ENCODE measurements at places on chromosomes 11 and 22.

- no peak for DNase-seq
Observed at GRCh38 chr22:32020117-32020516, 22.9 kb upstream of the SLC5A1 start.

GRCh38 chr11:77379253-77379652 lies 77.8 kb upstream of the GDPD4 start:
- DNase-seq, result no peak

DNA sequence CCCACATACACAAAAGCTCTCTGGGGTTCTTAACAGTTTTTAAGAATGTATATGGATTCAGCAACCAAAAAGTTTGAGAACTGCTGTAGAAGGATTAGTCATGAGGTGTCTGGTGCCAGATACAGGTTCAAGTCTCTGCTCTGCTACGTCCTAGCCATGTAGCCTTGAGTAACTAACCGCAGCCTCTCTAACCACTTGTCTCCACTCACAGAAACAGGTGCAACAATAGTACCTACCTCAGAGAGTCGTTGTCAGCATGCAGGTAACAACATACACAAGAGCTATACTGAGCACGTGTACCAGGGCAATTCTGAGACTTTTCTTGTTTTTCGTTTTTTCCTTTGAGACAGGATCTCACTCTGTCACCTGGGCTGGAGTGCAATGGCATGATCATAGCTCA lies 26.9 kb downstream of the CBX7 start:
- no peak for DNase-seq

GRCh38 chr22:45836418-45837169 lies 140.4 kb downstream of the WNT7B start:
- DNase-seq, result no peak

- no peak for DNase-seq
Observed at GRCh38 chr22:26618455-26618854, 628 bp upstream of the CRYBB1 start.

GRCh38 chr11:4071914-4072313 lies 22.7 kb upstream of the RRM1 start:
- DNase-seq, result no peak

GRCh38 chr11:1033016-1033798 lies 3.3 kb downstream of the MUC6 start:
- DNase-seq, result no peak

- no peak for DNase-seq
Observed at GRCh38 chr11:58061813-58062212, 31.1 kb downstream of the OR6Q1 start.

- DNase-seq, result no peak
Observed at GRCh38 chr11:793556-793955, 3.7 kb upstream of the CEND1 start.

- DNase-seq, result no peak
Observed at GRCh38 chr22:44403166-44403565, 90.4 kb upstream of the SHISAL1 start.

DNA sequence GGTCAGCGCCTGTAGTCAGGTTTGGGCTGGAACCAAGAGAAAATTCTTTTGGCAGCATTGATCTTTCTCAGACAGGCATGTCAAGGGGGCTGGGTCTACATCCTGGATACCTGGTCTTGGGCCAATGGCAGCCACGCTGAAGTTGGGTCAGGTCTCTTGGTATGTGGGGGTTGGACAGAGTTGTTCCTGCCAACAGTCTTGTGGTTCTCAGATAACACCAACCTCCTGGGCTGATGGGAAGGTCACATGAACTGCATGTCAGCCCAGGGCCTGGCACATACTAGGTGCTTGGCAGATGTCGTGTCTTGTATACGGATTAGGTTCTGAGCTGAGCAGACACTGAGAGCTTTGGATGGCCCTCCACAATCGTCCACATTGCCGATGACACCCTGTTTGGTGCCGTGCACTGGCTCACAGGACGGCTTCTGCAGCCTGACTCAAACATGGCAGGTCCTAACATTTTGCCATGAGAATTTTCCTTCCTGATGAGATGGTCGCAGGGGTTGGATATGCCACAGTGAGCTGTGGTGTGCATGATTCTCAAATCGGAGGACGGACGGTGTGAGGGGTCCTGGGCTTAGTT lies 42.0 kb downstream of the FBLN1 start:
- no peak for DNase-seq

DNA sequence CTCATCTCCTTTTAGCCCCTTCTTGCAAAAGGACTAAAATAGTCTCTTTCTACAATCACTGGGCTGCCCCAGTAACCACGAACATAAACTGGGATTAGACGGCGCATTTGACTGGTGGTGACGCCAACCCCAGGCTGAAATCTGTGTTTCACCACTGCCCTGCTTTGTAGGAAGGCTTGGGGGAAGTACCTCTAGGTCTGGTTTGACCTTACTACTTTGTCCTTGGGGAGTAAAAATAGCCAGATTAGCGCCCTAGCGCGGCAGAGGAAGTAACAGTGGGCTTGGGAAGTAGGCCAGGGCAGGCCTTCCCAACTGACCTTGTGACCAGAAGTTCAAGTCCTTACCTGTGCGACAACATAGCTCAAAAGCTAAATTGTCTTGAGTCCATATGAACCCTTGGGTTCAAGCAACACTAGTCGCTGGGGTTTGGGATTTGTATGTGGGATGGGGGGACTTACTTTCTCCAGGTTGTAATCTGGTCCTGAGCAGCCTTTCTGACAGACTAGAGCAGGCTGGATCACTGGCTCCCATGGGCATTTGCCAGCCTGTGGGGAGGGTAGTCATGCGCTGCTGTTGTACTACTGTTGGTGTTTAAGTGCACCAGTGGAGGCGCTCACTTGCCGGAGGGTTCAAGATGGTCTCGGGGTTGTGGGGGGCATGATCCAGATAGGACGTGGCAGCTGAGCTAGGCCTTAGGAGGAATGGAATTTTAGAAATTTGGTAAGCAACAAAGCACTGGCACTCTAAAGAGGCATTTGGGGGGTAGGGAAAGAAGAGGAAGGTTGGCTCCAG lies 953 bp upstream of the PACS1 start:
- peak; percentile 66 for DNase-seq

DNA sequence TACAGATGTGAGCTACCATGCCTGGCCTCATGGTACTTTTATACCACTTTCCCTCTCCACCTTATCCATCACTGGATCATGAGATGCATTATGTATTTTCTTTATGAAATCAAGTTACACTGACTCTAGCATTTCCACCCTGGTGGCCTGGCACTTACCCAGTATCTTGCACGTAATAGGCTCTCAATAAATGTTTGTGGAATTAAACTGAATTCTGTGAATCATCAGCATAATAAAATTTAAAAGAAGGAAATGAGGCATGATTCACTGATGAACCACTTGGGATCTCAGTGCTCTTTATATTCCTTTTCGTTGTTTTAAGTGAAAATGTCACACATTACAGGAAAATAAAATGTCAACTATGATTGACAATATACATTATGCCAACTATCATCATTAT lies 25.1 kb downstream of the ADM start:
- DNase-seq, result no peak

GRCh38 chr22:24532075-24532474 lies 22.9 kb downstream of the GUCD1 start:
- DNase-seq, result no peak

- no peak for DNase-seq
Observed at GRCh38 chr22:27416511-27417420, 384.8 kb downstream of the MN1 start.

GRCh38 chr11:68506908-68507307 lies 46.4 kb downstream of the PPP6R3 start:
- no peak for DNase-seq

All from stimulated activated CD8-positive, alpha-beta memory T cell treated with anti-CD3 and anti-CD28 coated beads, Interleukin-4, amount 100 ng/mL, for 48 hours (primary cell).